ENCODE measurements at places on chromosomes 2 and 18. TPM values are rescaled to one million over a fixed set of nuclear protein-coding genes. Genes with fewer than 3 reads are reported as not detected.

IL1RN gene
- total RNA-seq = not detected

DNA sequence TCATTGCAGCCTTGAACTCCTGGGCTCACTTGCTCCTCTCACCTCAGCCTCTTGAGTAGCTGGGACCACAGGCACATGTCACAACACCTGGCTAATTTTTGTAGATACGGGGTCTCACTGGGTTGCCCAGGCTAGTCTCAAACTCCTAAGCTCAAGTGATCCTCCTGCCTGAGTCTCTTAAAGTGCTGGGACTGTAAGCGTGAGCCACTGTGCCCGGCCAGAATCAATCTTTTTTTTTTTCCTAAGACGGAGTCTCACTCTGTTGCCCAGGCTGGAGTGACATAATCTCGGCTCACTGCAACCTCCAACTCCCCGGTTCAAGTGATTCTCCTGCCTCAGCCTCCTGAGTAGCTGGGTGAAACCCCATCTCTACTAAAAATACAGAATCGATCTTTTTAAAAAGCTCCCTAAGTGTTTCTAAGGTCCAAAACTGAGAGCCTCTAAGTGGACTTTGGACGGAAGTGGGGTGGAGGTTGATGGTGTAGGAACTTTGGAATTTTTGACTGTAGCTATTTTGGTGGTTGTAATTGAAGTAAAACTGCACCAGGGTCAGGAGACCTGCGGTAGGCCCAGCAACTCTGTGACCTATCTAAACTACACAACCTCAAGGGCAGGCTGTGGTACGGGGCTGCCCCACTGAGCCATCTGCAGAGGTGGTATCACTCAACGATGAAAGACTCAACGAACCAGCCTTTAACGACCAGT, 82.9 kb downstream of the POLR1A start:
- no peak for DNase-seq

- DNase-seq = no peak
These were observed 49.7 kb upstream of the SIGLEC15 start for GRCh38 chr18:45775743-45776142.

GRCh38 chr2:206260188-206261012, 14.1 kb upstream of the ZDBF2 start:
- DNase-seq = peak; percentile 61

GRCh38 chr18:31683106-31683505, 1.3 kb downstream of the B4GALT6 start:
- no peak for DNase-seq

- no peak for DNase-seq
These were observed 275.3 kb downstream of the INSIG2 start for GRCh38 chr2:118363604-118364003.

GRCh38 chr2:238418999-238419546, 7.7 kb upstream of the ASB1 start:
- no peak for DNase-seq

GRCh38 chr2:115491186-115491793, 1048.8 kb downstream of the DPP10 start:
- DNase-seq = no peak

IL36RN gene
- not detected for total RNA-seq

- peak; percentile 57 for DNase-seq
These were observed 968.5 kb downstream of the BCL11A start for GRCh38 chr2:59584958-59585357.

- DNase-seq = peak; percentile 51
These were observed 157.8 kb downstream of the CYRIA start for GRCh38 chr2:16507655-16508489.

DNA sequence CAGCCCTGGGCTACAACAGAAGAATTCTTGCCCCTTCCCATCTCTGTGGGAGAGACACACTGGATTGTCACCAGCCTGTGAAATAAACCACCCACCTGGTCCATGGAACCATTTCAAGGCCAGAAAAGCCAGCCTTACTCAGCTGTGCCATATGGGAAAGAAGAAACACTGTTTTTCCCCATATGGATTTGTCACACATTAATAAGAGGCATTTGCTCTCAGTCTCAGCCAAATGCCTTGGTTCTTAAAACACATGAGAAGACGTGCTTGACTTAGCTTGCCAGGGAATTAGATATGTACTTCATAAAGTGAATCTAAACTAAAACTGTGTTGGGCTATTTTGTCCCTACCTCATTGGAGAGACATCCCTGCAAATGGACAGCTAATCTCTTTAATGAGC, 308.6 kb upstream of the TNP1 start:
- DNase-seq = no peak

LYG2 gene
- not detected for total RNA-seq

GRCh38 chr18:13464432-13465123, 246.0 kb downstream of the LDLRAD4 start:
- no peak for DNase-seq

SLC11A1 gene
- 0.11 TPM for total RNA-seq

DNA sequence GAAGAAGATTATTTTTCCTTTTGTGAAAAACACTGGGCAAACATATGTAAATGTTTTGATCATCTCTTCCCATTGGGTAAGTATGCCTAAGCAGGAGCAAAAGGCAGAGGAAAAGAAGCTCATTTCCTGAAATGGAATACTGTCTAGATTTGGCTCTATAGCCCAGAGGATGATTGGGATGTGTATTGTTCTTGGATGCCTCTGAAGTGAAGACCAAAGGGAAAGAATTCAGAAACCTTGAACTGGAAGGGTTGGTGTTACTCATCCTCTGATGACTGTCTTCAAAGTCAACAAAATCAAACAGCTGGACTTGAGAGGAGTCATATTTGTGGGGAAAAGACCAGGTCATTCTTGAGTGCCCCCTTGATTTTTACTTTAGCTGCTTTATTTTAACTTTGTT, 112.6 kb upstream of the NT5C1B start:
- DNase-seq = no peak

Measured in SK-MEL-5 (cell line).